Cardiac fibroblast (primary cell): ENCODE measurements at places on chromosomes 4 and X.

DNA sequence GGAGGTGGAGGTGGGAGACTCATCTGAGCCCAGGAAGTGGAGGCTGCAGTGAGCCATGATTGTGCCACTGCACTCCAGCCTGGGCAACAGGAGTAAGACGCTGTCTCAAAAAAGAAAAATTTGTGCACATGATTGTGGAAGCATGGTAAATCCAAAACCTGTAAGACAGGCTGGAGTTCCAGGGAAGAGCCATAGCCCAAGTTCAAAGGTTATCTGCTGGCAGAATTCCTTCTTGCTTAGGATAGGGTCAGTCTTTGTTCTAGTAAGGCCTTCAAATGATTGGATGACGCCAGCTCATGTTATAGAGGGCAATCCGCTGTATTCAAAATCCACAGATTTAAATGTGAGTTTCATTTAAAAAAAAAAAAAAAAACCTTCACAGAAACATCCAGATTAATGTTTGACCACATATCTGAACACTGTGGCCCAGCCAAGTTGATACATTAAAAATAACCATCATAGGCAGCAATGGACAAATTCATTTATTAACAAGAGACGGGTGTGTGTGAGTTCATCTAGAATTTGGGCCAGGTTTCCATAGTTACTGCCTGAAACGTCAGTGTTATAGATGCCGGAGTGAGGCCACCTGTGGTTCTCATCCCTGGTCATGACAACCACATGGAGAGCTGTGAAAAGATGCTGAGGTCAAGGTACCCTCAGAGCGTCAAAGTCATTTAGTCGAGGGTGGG lies 35.2 kb upstream of the SLC2A9 start:
- DNase-seq = no peak

DNA sequence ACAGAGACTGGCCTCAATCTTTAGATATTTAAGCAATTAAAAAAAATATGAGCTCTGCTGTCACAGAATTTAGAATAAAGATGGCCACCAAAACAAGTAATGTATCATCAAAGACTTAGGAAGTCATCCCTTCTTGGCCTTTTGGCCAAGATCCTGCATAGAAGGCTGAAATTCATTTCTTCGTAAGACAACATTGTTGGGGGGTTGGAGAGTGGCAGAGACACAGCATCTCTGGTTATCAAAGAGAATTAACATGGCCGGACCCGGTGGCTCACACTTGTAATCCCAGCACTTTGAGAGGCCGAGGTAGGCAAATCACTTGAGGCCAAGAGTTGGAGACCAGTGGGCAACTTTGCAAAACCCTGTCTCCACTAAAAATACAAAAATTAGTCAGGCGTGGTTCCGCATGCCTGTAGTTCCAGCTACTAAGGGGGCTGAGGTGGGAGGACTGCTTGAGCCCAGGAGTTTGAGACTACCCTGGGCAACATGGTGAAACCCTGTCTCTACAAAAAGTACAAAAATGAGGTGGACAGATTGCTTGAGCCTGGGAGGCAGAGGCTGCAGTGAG lies 4.0 kb downstream of the PPM1K start:
- no peak for DNase-seq

- peak; percentile 63 for DNase-seq
These were observed 41.7 kb downstream of the RBM46 start for GRCh38 chr4:154822775-154823174.

DNA sequence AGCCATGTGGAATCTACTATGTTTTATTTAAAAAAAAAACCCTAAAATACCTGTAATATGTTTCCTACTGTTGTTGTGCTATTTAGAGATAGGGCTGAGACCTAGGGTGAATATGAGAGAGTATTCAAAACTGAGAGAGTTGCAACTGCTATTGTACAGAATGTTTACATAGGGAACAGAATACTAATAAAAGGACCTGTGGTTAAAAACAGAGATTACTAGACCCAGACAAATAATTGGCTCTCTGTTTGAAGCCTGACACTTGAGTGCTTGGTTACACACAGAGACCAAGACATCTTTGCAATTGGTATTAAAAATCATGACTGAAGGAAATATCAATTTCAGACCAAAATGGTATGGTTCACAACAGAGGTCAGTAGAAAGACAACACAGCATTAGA lies 278.9 kb upstream of the GIMD1 start:
- DNase-seq = no peak

- DNase-seq = peak; percentile 69
These were observed 131.7 kb downstream of the EPHA5 start for GRCh38 chr4:65538571-65538970.

DNA sequence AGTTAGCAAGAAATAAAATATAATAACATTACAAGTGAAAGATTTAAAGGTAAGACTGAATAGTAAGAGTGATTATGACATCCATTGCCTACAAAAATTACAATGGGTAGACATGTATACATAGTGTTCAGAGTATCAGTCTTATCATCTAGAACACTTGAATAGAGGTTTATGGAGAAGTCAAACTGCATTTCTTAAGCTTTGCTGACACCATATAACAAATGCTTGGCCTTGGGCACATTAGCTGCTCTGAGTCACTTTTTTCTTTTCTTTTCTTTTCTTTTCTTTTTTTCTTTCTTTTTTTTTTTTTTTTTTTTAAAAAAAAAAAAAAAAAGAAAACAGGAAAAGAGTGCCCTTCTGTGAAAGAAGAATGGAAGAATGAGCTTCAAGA lies 220.0 kb downstream of the SPCS3 start:
- no peak for DNase-seq

- DNase-seq = peak; percentile 38
These were observed at the start of gene TLL1 for GRCh38 chr4:165872461-165873297. Gene TLL1 (plus strand): TSS chr4:165873237. CDS start chr4:165873905, 668 bp downstream.

DNA sequence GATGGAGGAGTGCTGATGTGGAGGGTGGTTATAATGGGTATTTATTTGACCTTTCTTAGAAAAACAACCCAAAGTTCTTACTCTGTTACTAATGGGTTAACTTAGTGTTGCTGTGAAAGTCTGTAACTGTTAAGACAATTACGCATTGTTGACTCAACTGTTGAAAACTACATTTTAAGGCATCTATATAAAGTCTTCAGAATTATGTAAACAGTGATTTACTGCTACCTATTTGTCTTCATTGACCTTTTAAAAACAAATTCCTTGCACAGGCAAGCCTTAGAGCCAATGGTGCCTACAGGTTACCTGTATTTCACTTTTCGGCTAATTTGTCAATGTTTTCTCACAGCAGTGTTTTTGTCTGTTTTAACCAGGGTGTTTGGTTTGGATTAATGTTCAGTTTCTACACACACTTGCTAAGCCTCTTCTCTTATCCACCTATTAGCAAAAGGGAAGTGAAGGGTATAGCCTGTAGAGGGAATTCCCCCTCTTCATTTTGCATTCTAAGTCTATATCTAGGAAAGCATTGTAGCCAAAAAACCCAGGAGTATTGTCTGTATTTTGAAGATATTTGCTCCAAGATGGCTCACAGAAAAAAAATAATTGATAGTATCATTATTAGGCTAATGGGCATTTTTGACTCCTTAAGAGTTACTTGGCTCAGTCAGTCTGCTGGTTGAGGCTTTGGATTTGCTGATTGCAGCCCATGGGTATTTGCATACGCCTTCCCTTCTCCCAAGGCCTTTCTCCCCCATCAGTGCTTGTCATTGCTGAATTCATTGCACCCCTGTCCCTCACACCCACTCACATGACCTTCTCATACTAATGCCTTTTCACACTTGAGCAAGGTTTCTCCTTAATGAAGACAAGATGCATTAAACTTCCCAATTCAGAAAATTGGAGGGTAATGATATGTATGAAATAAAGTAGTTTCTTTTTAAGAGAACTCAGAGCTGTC lies 30.5 kb downstream of the AFF1 start:
- DNase-seq = no peak

DNA sequence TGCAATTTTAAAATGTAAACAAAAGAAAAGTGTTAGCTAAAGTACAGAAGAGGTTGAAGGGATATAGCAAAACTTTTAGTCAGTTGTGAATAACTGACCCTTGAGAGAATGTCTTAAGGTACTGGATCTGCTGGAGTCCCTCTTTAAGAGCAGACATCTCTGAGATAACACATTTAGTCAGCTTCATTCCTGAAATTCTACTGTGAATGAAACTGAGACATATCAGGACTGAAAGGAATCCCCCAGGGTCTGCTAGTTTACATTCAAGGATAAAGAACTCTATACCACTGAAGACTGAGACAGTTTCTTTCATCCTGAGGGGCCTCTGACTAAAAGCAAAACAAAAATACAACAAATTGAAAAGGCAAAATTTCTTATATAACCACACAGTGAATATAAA lies 54.4 kb downstream of the PGRMC1 start:
- DNase-seq = no peak

DNA sequence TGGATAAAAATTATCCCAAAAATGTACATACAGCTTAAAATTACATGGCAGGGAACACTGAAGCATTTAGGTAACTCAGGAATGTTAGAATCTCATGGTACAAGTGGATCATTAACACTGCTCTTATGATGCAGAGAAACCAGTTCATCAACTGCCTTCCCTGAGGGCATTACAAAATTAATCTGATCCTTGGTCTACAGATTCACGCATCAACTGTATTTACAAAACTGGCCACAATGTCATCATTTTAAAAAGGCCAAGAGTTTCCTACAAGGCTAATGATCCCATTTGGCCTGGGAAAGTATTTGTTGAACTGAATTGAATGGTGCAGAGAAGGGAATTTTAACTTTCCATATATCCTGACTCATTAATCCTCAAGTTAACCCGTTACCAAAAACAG lies 84.6 kb downstream of the TSPAN5 start:
- DNase-seq = no peak

DNA sequence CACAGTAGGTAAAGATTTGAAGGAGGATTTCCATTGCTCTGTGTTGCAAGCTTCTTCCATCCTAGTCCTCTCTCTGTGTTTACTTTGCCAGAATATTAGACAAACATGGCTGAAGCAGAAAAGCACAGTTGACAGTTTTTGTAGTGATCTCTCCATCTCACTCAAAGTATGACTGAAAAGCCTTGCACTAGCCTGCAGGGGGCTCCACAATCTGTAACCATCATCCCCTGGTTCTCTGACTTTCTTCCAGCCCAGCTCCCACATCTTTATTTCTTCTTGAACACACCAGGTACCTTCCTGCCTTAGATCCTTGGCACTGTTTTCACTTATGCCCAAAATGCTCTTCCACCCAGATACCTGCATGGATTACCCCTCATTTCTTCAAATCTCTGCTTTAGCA lies 34.1 kb upstream of the HHIP start:
- peak; percentile 46 for DNase-seq

DNA sequence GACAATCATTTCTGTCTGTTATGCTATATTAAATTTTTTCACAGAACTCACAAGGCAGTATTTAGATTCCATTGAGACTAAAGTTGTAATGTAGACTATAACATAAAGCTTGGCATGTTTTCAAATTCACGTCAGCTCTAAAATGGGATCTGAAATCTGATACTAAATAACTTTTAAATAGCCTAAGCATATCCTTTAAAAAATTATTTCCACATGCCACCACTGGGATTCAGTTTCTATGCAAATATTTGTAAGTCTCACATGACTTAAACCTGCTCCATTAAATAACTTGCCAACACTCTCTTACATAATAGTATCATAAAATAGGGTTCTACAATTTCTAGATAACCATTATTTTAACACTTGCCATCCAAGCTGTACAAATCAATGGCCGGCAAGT lies 32.4 kb downstream of the KLHL8 start:
- DNase-seq = peak; percentile 29

DNA sequence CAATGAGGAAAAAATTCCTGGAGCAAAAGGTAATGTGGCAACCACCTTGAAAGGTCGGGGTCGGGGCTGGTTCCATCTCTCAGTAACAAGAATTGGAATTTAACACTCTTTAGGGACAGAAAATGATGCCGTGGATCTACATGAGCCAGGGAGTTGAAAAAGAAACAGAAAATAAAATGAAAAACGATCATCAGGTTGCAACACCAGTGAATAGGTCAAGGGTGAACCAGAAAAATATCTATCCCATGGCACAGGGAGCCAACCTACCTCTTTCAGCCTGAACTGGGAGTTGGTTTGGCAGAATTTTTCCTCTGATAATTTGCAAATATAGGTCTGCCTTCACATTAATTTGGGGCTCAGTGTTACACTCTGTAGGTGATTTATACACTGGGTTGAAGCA lies 93.7 kb downstream of the C4orf33 start:
- no peak for DNase-seq

DNA sequence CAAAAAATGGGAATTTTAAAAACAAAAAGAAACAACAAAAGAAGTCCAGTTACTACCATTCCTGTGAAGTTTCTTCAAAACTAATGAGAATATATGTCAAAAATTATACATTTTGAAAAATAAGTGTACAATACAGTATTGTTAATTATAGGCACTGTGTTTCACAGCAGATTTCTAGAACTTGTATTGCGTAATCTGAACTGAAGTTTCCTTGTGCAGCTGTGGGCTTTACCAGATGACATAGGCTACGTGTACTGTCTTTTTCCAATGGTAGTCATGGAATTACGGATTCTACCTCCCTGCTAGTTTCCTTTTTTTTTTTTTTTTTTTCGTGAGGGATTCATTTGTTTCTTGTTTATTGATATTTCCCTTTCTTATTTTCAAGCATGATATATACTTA lies 113.8 kb upstream of the GABRA2 start:
- peak; percentile 6 for DNase-seq
